ENCODE measurements at places on chromosomes 4 and X.

DNA sequence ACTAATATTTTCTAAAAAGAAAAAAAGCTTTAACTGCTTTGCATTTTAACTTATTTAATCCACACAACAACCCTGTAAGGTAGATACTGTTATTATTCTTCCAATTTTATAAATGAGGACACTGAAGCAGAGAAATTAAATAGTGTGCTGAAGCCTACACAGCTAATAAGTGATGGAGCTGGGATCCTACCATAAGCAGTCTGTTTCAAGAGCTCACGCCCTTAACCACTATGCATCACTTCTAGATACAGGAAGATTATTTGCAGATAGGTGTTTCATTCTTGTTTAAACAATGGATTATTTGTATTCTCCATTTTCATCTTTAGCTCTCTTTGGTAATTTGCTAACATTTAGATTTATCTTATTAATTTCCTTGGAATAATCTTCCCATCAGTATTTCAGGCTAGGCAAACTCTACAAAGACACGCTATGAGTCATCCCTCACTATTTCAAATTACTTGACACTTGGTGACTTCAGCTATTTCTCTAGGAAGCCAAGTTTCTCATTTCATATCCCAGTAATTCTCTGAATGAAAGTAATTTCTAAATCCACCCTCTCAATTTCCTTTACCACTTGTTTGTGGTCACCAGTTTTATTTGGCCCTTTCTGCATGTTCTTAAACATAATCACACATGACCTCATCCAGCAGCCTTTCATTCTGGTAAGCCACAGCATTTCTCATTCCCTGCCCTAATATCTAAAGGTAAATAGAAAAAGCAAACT lies 67.3 kb downstream of the ASB9 start:
- DNase-seq = peak; percentile 7

DNA sequence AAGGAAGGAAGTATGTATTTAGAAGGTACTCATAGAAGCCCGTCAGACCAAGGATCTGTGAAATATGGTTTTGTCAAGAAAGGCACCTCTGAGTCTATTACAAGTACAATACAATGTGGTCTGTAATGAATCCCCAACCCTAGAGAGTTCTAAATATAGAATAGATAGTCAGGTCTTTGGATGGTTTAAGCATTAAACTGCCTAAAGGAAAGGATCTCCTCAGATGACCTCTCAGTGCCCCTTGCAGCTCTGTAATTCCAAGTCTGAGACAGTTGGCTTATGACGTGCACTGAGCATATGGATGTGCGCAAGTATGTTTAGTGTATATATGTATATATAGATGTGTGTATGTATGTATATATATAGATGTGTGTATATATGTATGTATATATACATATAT lies 62.0 kb downstream of the CCSER1 start:
- DNase-seq = no peak

- DNase-seq = no peak
Observed at GRCh38 chr4:37538931-37539330, 147.2 kb downstream of the RELL1 start.

GRCh38 chrX:74536152-74536831 lies 78.1 kb downstream of the RLIM start:
- peak; percentile 61 for DNase-seq

DNA sequence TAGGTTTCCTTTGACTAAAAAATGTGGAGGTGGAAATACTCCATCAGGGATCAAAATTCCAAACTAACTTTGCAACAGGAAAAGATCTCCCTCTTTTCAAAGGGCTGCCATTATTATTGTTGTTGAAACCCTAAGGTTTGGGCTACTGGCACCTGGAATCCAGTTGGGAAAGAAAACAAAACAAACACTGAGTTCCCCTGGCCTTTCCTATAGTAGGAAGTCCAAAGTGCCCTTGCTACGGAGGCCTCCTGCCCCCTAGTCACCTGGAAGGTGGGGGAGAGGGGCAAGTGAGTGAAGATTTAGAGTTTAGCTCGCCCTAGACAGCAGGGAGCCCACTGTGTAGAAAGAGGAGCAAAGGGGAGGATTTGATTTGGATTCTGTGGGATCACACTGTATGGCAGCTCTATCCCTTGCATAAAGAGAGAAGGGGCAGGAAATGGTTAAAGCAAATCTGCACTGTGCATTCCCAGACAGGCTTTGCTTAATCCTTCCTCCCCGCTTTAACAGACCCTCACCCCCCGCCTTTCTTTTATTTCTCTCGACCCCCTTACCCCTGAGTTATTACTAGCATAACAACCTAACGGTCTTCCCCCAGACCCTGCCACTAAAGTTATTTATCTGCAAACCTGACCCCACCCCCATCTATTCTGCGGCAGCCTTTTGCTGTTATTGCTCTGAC lies 627 bp upstream of the FAT4 start:
- DNase-seq = no peak

- DNase-seq = no peak
Observed at GRCh38 chr4:150002561-150002960, 75.7 kb upstream of the DCLK2 start.

GRCh38 chr4:176533159-176533558 lies 213.4 kb downstream of the SPCS3 start:
- DNase-seq = no peak

GRCh38 chr4:128517739-128518510 lies 230.3 kb upstream of the PGRMC2 start:
- DNase-seq = no peak

DNA sequence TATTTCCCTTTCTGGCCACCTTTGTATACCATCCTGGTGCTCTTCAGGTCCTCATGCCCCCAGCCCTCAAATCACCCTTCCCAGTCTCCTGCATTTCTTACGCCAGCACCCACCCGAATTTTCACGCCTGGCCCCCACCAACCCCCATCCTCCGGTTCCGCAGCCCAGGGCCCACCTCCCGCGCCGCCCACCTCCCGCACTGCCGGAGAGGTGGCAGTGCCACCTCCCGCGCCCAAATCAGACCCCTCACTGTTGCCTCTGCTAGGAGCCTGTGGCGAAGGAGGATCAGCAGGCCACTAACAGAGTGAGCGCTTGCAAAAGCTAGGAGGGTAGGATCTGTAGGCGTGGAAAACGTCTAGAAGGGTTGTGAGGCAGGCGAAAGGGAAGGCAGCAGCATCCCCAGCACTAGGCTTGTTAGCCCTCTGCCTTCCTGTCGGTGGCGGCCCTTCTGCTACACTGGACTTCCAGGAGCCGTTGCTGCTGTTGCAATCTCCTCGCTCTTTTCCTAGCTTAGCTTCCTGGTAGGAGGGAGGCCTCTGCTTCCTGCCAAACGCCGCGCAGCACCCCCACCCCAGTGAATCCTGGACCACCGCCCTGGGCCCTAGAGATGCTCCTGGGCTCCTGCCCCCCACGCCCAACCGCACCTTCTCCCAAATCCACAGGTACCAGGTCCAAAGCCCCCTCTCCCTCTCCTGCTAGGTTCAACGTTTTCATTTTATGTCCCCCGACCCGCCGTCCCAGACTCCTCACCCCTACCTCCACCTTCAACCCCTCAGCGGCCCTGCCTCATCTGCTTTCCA lies 51.0 kb downstream of the SPIN2B start:
- DNase-seq = no peak

- no peak for DNase-seq
Observed at GRCh38 chr4:137367620-137368019, 164.7 kb downstream of the PCDH18 start.

DNA sequence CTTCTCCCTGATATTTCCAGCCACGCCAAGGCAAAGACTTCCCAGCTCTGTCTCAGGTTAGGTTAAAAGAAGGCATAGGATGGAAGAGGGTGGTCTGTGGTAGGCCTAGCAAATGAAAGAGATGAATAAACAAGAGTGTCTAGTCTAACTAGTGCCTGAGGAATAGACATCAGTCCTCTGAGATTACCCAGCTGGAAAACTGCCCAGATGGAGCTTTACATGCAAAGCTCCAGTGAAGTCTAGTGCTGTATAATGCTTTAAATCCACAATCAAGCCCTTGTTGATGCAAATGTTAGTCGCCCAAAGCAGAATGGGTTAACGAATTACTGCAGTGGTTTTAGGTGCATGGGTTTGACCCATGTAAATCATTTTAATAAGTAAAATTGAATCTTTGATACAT lies 24.8 kb upstream of the GUCY1B1 start:
- DNase-seq = no peak

GRCh38 chrX:18448416-18448815 lies 23.0 kb downstream of the CDKL5 start:
- no peak for DNase-seq

DNA sequence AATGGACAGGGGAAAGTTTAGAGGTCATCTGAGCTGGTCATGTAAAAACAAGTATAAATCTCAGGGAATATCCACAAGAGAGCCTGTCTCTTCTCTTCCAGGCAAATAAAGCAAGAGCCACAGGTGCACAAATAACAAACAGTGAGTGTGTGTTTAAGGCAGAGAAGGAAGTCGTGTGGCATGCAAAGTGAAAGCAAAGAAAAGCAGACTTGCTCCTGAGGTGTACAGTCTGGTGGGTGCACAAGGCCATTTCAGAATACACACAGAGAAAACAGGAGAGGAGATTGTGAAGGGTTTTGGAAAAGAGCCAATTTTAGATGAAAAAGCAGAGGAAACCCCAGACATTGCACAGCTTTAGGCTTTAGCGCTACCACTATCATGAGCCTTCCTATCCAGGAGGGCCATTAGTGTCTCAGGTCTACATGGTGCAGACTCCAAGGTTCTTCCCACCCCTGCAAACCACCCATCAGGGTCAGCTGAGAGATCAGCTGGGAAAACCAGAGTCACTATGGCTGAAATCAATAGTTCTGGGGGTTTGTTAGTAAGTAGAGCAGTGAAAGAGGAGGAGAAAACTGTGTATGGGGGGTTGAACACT lies 355.8 kb downstream of the KLHL4 start:
- no peak for DNase-seq

DNA sequence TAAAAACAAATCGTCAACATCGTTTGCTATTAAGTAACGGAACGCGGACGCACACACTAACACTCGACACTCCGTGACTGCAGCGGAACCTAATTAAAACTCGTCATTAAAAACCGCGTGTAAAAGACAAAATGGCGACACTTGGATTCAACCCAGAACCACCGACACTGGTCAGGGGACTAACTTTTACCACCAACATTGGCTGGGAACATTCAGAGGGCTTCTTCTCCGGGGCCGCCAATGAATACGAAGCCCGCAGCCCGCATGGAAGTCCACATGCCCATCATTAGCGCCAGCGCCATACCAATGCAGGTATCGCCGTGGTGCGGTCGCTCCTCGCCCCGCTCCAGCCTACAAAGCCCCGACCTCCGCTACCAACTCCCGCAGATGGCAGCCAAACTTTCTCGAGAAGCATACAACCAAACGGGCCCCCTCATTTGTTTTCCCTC lies 498 bp downstream of the RBMX start:
- no peak for DNase-seq

GRCh38 chrX:153687121-153688039 lies at the start of gene SLC6A8:
TSS of gene SLC6A8 (plus strand) at chrX:153687926. CDS start at chrX:153688575, 649 bp downstream.
- peak; percentile 28 for DNase-seq

DNA sequence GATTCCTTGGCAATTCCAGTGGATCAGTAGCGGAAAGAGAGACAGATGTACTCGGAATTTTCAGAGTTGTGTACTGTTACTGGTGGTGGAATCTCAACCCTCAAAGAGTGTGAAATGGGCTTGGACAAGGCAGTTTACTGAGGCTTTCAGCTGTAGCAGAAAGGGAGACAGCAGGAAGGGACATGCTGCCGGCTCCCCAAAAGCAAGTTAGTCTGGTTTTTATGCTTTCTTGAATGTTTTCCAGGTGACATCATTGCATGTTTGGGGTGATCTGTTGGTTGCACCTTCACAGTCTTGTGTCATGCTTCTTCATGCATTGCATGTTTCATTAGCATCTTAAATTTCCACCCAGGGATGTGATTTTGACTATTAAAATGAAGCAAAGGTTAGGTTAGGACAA lies 1282.2 kb downstream of the ADGRL3 start:
- DNase-seq = no peak

- DNase-seq = peak; percentile 26
Observed at GRCh38 chrX:135984791-135985156, 461 bp upstream of the SLC9A6 start.

- DNase-seq = no peak
Observed at GRCh38 chr4:49036528-49036927, 50.5 kb downstream of the CWH43 start.

All from DMS79 treated with DMSO at 0.1 percent for 48 hours (cell line).